ENCODE measurements at places on chromosomes 5 and 9.

DNA sequence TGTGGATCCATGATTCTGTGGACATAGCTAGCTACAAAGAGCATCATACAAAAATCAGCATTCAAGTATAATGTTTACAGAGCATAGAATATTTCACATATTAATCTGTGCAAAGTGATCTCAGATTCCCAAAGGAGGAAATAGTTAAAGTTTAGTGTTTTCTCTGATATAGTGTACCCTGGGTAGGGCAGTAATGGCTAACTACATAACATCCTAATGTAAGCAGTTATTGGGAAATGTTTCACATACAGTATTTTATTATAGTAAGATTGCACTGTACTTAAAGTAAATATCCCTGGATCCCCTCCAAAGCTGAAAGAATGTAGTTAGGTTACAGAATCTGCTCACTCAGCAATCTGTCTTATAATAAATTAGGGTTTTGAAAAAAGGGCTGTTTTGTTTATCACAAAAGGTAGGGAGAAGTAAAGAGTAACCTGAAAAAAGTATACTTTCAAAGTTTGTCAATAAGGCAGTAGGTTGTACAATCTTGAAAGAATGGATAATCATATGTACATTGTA, 52.5 kb upstream of the SMARCA2 start:
- no peaks in the 10 kb centered on the region for H3K27me3 ChIP-seq
- H3K4me3 ChIP-seq, result no peak overlapping the region
- no peak overlapping the region for H3K27ac ChIP-seq
- DNase-seq, result no peak
- H3K4me1 ChIP-seq, result no peaks in the 10 kb centered on the region

GRCh38 chr9:105114964-105115728, 129.3 kb upstream of the SLC44A1 start:
- DNase-seq, result peak; percentile 41
- no peaks in the 10 kb centered on the region for H3K36me3 ChIP-seq
- no peak overlapping the region for H3K4me3 ChIP-seq
- no peak overlapping the region for H3K27ac ChIP-seq

DNA sequence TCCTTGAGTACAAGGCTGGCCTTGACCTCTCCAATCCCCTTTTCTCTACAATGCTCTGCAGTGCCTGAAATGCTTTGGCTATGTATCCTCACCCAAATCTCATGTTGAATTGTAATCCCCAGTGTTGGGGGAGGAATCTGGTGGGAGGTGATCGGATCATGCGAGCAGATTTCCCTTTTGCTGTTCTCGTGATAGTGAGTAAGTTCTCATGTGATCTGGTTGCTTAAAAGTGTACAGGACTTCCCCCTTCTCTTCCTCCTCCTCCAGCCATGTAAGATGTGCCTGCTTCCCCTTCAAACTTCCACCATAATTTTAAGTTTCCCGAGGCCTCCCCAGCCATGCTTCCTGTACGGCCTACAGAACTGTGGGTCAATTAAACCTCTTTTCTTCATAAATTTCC, 28.5 kb upstream of the AKNA start:
- no peak for DNase-seq
- H3K27ac ChIP-seq, result no peak overlapping the region
- H3K27me3 ChIP-seq, result no peaks in the 10 kb centered on the region
- peaks cover 2% of the 10 kb centered on the region for H3K36me3 ChIP-seq
- H3K4me3 ChIP-seq, result no peak overlapping the region

DNA sequence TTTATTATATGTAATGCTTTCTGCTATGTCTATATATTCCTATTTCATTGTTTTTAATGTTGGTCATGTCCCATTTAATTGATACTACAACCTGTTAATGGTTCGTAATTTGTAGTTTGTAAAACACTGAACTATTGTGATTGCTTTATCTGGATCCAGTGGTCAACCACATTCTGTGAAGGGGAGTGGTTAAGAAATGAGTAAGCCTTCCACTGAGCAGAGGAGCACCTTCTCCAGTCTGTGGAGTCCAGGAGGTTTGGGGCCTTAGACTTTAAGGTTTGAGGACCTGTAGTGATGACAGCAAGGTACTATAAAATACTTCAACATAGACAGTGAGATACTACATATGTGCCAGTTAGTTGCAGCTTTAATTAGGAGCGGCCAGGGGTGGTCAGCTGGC, 67.7 kb upstream of the RAD23B start:
- H3K27me3 ChIP-seq, result no peaks in the 10 kb centered on the region
- DNase-seq, result no peak

- H3K27me3 ChIP-seq, result no peaks in the 10 kb centered on the region
- DNase-seq, result no peak
- H3K4me1 ChIP-seq, result peaks cover 20% of the 10 kb centered on the region
- no peak overlapping the region for H3K27ac ChIP-seq
- no peaks in the 10 kb centered on the region for H3K36me3 ChIP-seq
These were observed 49.5 kb downstream of the RXRA start for GRCh38 chr9:134375430-134376385.

GRCh38 chr5:141492168-141492885, 3.4 kb downstream of the PCDHGC5 start:
- H3K4me3 ChIP-seq, result peak overlapping the region; percentile 61
- H3K36me3 ChIP-seq, result no peaks in the 10 kb centered on the region

DNA sequence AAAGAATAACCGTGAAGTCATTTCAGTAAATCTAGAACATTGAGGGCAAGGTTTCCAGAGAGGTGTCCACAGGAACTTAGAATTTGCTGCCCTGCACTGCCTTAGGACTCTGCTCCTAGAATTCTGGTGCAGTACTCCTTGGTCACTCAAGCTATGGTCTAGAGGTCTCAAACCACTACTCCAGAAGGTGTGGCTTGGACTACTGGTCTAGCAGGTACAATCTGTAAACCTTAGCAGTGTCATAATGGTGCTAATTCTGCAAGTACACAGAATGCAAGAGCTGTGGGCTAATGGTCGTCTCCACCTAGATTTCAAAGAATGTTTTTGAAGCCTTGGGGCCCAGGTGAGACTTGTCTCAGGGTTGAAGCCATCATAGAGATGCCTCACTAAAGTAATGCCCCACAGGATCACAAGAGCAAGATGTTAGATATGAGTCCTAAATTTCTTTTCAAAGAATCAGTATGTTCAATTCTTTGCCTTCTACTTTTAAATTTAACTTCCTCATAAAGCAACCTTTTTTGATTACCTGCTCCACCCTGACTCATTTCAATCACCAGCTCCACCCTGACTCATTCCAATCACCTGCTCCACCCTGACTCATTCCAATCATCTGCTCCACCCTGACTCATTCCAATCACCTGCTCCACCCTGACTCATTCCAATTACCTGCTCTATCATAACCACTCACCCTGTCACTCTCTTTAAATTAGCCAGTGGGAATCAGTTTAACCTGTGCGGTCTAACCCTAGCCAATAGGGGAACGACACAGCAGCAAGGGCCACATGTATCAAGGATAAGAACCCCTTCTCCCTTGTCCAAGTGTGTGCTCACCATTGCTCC, 1111.8 kb upstream of the ACO1 start:
- no peak overlapping the region for H3K27ac ChIP-seq
- no peak for DNase-seq
- H3K27me3 ChIP-seq, result no peaks in the 10 kb centered on the region
- no peaks in the 10 kb centered on the region for H3K36me3 ChIP-seq

- no peak overlapping the region for H3K27ac ChIP-seq
- H3K4me1 ChIP-seq, result no peaks in the 10 kb centered on the region
- no peaks in the 10 kb centered on the region for H3K36me3 ChIP-seq
- peak; percentile 22 for DNase-seq
- H3K4me3 ChIP-seq, result no peak overlapping the region
- H3K27me3 ChIP-seq, result no peaks in the 10 kb centered on the region
These were observed 591.5 kb downstream of the RAB3C start for GRCh38 chr5:59174248-59174844.

DNA sequence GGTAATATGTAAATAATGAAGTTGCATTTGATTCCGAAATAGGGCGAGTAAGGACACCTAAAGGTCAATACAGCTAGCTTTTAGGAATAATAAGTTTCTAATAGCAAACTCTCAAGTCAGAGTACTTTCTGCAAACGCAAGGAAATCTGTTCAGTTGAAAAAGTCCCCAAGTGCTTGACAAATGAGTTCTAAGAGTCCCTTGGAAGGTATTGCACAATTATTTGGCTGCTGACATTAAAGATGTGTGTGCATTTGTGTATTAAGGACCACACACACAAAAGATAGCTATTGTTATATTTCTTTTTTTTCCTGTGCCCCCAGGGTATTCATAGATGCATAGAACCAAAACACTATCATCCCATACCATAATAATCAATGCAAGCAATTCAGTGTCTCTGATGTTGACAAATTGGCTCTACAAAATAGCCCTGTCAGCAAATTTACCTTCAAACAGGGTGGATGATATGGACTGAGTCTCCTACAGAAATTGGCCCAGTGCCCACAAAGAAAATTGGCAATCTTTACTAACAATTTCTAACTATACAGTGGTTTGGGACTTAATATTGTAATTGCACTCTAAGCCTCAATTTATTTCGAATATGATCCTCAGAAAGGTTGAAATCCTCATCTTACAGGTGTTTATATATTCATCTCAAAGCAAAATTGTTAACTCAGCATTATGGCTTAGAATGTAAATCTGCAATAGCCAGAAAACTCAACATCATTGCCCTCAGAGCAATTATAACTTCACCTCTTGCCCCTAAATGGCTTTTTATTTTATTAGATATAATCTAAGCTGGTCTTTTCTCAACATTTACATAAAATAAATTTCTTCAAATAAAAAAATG, 827.2 kb downstream of the MAT2B start:
- no peak overlapping the region for H3K27ac ChIP-seq
- H3K36me3 ChIP-seq, result no peaks in the 10 kb centered on the region
- no peaks in the 10 kb centered on the region for H3K4me1 ChIP-seq
- no peak overlapping the region for H3K4me3 ChIP-seq
- no peak for DNase-seq

DNA sequence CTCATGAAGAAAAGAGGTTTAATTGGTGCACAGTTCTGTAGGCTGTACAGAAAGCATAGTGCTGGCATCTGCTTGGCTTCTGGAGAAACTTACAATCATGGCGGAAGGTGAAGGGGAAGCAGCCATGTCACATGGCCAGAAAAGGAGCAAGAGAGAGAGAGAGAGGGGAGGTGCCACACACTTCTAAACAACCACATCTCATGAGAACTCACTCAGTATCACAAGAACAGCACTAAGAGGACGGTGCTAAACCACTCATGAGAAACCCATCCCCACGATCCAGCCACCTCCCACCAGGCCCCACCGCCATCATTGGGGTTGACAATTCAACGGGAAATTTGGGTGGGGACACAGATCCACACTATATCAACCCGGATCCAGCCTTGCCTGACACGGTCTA, 28.8 kb upstream of the IER5L start:
- H3K27ac ChIP-seq, result peak overlapping the region; percentile 42
- DNase-seq, result no peak
- H3K4me3 ChIP-seq, result no peak overlapping the region
- H3K27me3 ChIP-seq, result no peaks in the 10 kb centered on the region
- no peaks in the 10 kb centered on the region for H3K36me3 ChIP-seq
- peaks cover 54% of the 10 kb centered on the region for H3K4me1 ChIP-seq

DNA sequence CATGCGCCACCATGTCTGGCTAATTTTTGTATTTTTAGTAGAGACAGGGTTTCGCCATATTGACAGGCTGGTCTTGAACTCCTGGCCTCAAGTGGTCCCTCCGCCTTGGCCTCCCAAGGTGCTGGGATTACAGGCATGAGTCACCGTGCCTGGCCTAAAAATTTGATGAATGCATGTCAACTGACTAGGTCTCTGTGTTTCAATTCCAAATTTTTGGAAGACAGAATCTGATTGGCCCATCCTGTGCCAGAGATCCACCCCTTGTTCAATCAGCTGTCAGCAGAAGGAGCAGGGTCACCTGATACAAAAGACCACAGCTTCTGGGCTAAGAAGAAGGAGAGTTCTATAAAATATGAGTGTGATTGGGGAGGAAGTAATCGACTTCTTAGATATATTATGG, 43.5 kb upstream of the COL15A1 start:
- H3K27me3 ChIP-seq, result peaks cover 2% of the 10 kb centered on the region
- H3K4me1 ChIP-seq, result no peaks in the 10 kb centered on the region
- no peak overlapping the region for H3K4me3 ChIP-seq
- no peaks in the 10 kb centered on the region for H3K36me3 ChIP-seq
- H3K27ac ChIP-seq, result no peak overlapping the region
- DNase-seq, result no peak

DNA sequence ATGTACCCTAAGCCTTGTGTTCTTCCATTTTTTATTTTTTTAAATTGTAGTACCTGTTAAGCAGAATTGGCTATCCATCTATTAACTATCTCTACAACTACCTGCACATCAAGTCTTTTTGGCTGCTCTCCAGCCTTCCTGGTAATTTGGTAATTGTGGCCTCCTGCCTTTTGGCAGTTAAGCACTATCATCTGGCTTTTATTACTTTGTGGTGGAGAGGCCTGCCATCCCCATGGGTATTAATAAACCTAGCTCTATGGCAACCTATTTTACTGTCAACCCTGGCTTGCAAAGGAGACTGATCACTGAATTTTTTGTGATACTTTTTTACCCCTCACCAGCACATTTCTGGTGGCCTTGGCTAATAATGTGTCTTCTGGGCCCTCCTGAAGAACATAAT, 20.5 kb downstream of the SELENOP start:
- H3K27me3 ChIP-seq, result no peaks in the 10 kb centered on the region
- no peak for DNase-seq
- H3K36me3 ChIP-seq, result no peaks in the 10 kb centered on the region

DNA sequence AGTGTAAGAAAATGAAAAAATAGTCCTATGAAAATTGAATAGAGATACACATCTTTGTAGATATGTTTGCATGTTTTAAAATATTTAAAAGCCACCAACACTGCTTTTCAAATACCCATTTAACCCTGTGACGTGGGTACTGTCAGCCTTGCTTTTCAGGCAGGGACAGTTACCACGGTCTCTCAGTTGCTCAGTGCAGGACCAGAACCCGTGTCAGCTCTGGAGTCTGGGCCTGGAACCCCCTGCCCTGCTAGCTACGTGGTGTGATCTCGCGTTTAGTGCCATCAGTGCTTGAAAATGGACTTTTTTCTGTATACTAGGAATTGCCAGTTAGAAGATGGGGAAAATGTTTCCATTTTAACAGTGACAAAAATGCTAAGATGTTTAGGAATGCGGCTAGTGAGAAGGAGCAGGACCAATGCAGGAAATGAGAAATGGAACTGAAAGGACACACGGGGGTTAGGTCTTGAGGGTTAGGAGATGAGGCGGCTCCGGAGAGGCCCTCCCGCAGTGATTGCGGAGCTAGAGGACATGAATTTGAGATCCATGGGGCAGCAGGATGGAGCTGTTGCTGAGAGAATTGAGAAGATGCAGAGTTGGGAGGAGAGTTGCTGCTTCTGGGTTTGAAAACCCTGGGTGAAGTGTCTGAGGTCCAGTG, 13.7 kb downstream of the RNU6ATAC start:
- no peak overlapping the region for H3K4me3 ChIP-seq
- H3K36me3 ChIP-seq, result peaks cover 9% of the 10 kb centered on the region
- DNase-seq, result no peak
- H3K4me1 ChIP-seq, result no peaks in the 10 kb centered on the region
